GM23338 (cell line): ENCODE measurements at places on chromosomes 1 and 21. TPM values are rescaled to one million over a fixed set of nuclear protein-coding genes. Genes with fewer than 3 reads are reported as not detected.

DNAI4 gene
- polyA plus RNA-seq, result 1.3 and 3.8 TPM in 2 replicates

IFFO2 gene
- 0.71 and 1.5 TPM in 2 replicates for polyA plus RNA-seq

FAM110D gene
- 0.39 and 0.45 TPM in 2 replicates for polyA plus RNA-seq

IQCC gene
- 1.7 and 2.5 TPM in 2 replicates for polyA plus RNA-seq

ESPN gene
- 12.2 and 13.5 TPM in 2 replicates for polyA plus RNA-seq

KAZN gene
- 9.9 and 11.2 TPM in 2 replicates for polyA plus RNA-seq

SLC19A2 gene
- polyA plus RNA-seq, result 9.9 and 11.1 TPM in 2 replicates

MRPL24 gene
- 45.7 and 52.4 TPM in 2 replicates for polyA plus RNA-seq

RAB25 gene
- polyA plus RNA-seq, result 42.7 and 47.3 TPM in 2 replicates

OR2AK2 gene
- not detected in 2 replicates for polyA plus RNA-seq

MARK1 gene
- 9.7 and 11.1 TPM in 2 replicates for polyA plus RNA-seq

LMX1A gene
- not detected in 2 replicates for polyA plus RNA-seq

AGO4 gene
- polyA plus RNA-seq, result 1.7 and 1.8 TPM in 2 replicates

KCNAB2 gene
- 2.1 and 3.0 TPM in 2 replicates for polyA plus RNA-seq

TSPAN1 gene
- polyA plus RNA-seq, result not detected in 2 replicates

NKAIN1 gene
- polyA plus RNA-seq, result 14.7 and 18.1 TPM in 2 replicates

GAS5 gene
- polyA plus RNA-seq, result 992 and 1,077 TPM in 2 replicates

LCE3E gene
- polyA plus RNA-seq, result not detected in 2 replicates

C1QC gene
- polyA plus RNA-seq, result not detected in 2 replicates

MEX3A gene
- 18.5 and 19.7 TPM in 2 replicates for polyA plus RNA-seq

RC3H1 gene
- 4.7 and 6.8 TPM in 2 replicates for polyA plus RNA-seq
